AG08395 (cell line): ENCODE measurements at places on chromosomes 3 and 15.

- DNase-seq: no peak
These were observed 94.9 kb downstream of the AKAP13 start for GRCh38 chr15:85475317-85475701.

DNA sequence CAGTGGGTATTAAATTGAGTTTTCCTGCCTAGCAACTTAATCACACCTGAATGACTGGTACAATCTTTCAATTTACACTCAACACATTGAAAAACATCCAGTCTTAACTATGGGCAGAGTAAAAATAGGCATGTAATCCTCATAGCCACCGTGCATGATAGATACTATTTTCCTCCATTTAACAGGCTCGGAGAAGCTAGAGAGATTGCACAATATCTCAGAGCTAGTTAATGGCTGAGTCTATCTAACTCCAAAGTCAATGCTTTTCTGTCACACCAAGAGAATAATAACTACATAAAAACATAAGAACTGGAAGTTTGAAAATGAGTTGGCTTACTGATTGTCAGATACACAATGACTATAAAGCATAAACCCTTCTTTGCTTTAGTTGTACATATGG lies 36.8 kb downstream of the LSAMP start:
- no peak for DNase-seq

GRCh38 chr3:174116421-174116820 lies 718.9 kb downstream of the NLGN1 start:
- DNase-seq: no peak

- DNase-seq: peak; percentile 13
These were observed 547.1 kb downstream of the FHIT start for GRCh38 chr3:60703956-60704736.

- DNase-seq: peak; percentile 20
These were observed 1.9 kb upstream of the ARL6IP5 start for GRCh38 chr3:69082805-69083204.

DNA sequence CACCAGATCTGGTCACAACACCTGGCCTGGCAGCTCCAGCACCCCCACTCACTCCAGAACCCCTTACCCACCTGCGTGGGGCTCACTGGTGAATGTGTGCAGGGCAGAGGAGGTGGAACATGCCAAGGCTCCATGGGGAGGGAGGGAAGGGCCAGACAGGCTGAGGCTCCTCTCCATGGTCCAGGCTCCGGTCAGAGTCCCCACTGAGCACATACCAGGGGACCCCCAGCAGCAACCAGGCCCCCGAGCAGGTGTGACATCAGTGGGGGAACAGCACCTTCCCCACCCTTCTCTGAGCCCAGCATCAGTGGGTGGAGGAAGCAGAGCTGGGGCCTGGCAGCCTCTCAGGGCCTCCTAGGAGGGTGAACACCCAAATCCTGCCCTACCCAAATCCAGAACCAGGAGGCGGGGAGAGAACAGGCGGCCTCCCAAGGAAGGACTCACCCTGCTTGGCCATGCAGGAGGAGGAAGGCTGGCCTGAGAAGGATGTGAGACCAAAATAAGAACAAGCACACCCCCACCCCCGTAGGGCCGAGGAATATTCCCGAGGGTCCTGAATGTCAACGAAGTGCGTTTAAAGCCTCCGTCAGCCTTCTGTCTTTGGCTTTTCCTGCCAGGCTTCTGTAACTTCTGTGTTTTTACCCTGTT lies 1.1 kb upstream of the GP9 start:
- DNase-seq: no peak

GRCh38 chr3:126481808-126482502 lies 6.3 kb upstream of the ZXDC start:
- peak; percentile 48 for DNase-seq

GRCh38 chr15:61090386-61091288 lies 138.5 kb downstream of the RORA start:
- no peak for DNase-seq

- DNase-seq: no peak
These were observed 17.4 kb upstream of the ARIH1 start for GRCh38 chr15:72456684-72457083.

DNA sequence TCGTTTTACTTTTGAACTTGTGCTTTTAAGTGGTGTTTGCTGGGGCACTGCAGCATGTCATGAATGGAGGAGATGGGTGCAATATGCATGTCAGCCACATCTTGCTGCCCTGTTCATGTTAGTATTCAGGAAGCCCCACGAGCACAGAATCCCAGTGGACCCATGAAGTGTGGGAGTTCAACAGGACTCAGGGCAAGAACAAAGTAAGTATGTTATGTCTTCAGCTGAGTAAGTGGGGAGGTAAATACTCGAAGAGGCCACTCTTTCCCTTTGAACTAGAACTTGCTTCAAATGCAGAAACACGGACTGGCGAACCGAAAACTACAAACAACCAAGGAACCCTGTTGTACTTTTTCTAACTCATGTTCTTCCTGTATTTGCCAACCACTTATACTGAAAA lies 23.4 kb downstream of the SOX14 start:
- no peak for DNase-seq

DNA sequence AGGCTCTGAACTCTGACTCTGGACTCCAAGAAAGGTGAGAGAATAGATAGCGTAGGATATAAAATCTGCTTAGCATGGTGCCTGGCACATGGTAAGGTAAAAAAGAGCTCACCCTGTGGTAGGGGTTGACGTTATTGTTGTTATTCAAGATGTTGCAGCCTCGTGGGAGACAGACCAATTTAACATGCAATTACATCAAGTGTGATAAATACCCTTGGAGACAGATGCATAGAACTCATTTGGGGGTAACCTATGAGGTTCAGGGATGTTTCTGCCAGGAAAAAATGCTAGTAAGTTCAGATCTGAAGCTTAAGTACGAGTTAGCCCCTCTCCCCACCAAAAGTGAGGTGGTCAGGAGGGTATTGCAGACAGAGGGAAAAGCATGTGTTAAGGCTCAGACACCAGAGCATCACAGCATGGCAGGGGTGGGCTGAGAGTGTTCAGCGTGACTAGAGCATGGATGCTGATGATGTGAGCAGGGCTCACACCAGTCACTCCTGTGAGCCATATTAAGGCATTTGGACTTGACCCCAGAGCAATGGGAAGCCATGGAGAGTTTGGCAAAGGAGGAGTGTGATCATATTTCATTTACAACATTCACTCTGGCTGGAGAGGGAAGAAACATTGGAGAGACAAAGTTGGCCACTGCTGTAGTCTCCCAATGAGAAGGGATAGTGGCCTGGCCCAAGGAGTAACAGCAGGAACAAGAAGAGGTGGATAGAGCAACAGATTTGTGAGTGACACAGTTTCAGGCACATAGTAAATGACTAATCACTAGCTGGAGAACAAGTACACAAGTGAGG lies 181.0 kb downstream of the UACA start:
- DNase-seq: peak; percentile 62

DNA sequence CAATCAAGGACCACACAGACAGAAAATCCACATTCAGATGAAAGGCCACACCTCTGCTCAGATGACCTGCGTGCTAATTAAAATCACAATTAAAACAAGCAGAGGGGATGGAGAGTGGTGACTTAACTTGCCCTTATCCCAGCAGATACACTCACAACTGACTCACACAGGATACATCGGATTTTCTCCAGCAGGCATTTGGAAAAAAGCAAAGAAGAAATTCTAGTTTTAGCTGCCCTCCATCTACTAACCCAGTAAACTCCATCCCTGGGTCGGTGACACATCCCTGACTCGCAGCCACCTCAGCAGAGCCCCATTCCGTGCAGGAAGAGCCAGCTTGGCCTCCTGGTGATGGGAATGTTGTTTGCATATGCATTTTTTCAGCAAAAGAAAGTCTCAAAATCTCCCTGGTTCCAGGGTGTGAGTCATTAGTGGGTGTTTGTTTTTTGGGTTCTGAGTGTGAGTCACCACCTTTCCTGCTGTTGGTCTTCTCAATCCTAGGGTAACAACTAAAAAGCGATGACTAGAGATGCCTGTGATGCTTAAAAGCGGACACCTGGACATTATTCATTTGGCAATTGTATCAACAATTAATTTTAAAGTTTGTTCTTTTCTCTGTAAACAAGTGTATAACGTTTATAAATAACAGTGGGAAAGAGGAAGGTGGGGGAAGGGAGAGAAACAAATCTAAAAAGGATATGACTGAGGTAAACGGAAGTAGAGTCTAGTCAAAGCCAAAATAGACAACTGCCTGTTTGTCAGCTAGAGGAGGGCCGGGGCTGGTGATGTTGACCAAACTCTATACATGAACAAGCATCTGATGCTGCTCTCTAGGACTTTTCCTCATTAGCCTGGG lies 49.8 kb upstream of the SLC4A7 start:
- peak; percentile 96 for DNase-seq

DNA sequence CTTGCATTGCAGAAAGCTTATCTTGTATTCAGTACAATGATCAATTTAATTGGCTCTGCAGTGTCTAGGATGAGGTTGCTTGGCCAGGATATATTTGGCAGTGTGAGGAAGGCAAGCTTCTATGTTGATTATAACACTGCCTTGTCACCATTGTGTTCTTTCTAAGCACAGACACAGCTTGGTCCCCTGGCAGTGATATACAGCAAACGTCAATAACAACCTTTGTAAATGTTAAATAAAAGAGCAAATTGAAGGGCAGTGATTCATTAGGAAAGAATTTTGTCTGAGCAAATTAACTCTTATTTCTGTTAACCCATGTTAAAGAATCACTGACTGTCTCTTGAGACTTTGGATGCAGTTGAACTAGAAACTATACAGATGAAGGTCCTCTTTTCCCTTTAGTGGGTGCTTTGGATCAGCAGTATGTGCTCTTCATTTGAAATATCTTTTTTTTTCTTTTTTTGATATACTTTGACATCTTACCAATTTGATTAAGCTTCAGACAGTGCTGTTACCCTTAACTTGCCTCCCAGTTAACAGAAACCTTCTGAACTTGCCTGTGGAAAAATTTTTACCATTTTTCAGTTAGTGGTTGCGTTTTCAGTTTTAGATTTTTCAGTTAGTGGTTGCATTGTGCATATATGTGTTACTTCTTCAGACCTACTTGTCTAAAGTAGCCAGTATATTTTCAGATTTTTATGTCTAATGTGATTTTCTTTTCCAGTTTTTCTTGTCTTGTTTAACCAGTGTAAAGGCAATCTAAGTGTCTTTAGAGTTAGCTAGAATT lies 199.8 kb downstream of the TCF12 start:
- DNase-seq: no peak

DNA sequence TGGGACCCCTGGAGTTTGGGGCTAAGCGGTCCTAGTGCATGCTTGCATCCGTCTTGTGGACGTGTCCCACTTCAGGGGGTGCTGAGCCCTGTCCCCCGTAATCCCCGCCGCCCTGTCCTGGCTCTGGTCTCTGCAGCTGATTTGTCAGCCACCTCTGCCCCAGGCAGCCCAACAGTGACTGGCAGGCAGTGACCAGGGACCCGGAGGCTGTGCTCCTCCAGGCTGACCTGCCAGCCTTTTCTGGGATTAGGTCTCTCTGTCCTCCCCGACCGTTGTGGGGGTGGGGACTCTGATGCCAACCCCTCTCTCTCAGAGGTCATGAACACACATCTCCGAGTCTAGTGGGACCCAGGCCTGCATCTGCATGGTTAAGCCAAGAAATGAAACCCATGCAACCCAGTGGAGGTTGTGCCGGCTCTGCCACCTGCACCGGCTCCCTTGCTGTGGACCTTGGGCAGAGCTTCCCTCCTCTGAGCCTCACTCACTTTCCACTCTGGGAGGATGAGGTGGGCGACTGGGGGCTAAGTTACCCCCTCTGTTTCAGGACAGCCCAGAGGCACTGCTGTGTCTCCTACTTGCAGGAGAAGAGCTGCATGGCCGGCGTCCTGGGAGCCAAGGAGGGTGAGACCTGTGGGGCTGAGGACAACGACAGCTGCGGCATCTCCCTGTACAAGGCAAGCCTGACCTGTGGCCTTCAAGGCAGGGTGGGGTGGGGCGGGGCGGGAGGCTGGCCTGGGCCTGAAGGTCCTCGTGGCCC lies 60.2 kb downstream of the FBLN2 start:
- no peak for DNase-seq

DNA sequence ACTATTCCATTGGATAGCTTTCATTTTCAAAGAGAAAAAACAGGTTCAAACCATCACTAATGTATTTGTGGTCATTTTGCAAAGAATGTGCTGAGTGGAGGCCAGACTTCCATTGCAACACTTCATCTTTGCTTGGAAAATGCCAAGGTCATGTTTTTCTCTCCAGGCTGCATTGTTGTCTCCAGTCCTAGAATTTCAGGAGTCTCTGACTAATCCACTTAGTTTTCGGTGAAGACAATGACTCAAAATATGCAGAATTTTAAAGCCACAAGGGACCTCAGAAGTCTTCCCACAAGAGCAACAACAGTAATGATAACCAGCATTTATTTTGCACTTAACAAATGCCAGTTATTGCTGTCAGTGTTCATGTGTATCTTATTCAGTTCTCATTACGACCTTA lies 277.0 kb downstream of the RYR3 start:
- DNase-seq: peak; percentile 60

DNA sequence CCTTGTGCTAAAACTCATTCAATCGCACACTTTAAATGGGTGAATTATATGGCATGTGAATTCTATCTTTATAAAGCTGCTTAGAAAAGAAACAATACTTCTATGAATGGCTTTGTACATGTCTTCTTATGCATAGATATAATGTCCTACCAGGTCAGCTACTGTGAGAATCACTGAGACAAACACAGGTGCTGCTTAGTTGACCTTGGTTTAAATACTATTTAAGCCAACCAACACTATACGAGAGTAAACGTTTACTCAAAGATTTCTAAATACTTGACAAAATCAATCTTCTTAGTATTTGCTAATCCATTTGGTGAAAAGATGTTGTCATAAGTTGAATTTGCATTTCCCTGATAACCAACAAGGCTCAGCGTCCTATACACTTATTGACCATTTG lies 260.3 kb downstream of the ADAMTS17 start:
- no peak for DNase-seq

GRCh38 chr15:66617137-66618090 lies 51.6 kb upstream of the LCTL start:
- peak; percentile 33 for DNase-seq

DNA sequence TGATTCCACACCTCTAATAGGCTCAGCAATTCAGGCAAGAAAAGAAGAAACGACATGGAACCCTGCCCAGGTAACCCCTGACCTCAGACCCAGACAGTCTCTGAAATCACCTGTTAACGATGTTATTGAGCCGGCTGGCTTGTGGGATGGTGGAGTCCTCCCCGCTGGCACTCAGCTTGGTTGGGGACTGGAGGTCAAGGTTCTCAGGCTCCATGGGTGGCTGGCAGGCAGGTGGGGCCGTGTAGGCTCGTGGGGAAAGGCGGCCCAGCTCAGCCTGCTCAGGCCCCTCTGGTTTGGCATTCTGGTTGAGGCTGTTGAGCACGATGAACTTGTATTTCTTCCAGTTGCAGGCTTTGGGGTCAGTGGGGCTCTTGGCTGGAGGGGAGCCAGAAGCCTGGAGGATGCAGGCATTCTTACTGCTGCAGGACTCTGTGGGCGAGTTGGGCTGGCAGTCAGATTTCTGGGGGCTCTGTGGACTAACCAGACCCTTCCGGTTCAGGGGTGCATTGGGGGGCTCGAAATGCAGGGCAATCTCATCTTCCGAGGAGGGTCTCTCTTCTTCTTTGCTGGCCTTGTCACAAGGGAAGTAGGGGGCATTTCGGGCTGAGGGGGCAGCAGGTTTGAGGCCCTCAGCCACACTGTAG lies 16.2 kb downstream of the BCL6 start:
- no peak for DNase-seq

GRCh38 chr15:88635318-88635717 lies 3.5 kb upstream of the ISG20 start:
- DNase-seq: no peak
